Hindlimb muscle (tissue), 1 donor: ENCODE measurements at places on chromosomes 5 and 9. TPM values are rescaled to one million over a fixed set of nuclear protein-coding genes. Genes with fewer than 3 reads are reported as not detected.
A peak's percentile ranks its signal among the peaks of the same experiment; 100 is the strongest.

DNA sequence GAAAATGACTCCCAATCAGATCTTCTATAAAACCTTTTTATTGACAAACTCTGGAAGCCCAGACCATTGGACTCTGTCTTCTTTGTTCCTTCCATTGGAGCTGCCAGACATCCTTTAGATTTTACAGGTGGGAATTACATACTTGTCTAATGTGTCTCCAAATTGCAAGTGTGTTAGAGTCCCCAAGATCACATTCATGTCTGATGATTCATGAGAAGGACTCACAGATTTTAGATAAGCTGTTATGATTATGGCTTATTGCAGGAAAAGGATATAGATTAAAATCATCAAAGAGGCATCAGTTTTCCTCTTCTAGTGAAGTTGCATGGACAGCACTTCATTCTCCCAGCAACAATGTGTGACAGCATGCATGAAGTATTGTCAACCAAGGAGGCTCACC is 70.4 kb downstream of the MUSK start:
- DNase-seq, result no peak

Gene DOLK
- 8.3 TPM for polyA plus RNA-seq

Gene GABRA1
- polyA plus RNA-seq, result not detected

Gene CCDC192
- polyA plus RNA-seq, result 0.88 TPM

DNA sequence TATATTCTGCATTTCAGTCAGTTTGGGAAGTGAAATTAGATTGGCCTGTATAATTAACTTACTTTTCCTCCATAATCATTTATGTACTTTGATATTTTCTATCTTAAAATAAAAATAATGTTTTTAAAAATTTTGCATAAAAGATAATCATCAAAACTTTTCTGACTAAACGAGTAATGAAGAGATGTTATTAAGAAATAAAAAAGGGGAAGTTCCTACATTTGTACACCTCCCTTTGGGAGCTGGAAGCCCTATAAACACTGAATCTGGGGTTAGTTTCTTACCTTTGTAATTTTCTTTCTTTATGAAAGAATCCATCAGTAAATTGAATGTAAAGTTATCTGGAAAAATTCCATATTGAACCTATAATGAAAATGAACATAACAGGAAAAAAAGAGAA is 86.2 kb downstream of the MRPS27 start:
- no peak for DNase-seq

Gene PAXX
- 23.9 TPM for polyA plus RNA-seq

Gene STPG3
- polyA plus RNA-seq, result not detected

- no peak for DNase-seq
These were observed 1.4 kb downstream of the RALGPS1 start for GRCh38 chr9:126915846-126916543.

DNA sequence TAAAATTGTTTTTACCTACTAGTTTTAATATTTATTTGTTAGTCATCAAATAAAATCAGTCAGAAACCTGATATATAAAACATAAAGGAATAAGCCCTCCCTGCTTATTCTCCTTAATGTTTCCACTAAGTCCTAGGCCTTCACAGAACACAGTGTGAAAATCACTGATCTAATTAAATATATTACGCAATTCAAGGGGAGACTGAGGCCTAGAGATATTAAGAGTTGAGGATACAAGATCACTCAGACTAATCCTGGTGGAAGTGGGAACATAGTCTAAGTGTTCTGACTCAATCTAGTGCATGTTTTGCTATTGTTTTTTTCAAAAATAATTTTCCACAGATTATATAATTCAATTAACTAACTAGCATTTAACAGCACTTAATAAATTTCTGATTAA is 401.1 kb downstream of the SLCO4C1 start:
- DNase-seq, result no peak

- no peak for DNase-seq
These were observed 242.2 kb upstream of the ACTBL2 start for GRCh38 chr5:57724836-57725235.

Gene NAIP
- 21.9 TPM for polyA plus RNA-seq

DNA sequence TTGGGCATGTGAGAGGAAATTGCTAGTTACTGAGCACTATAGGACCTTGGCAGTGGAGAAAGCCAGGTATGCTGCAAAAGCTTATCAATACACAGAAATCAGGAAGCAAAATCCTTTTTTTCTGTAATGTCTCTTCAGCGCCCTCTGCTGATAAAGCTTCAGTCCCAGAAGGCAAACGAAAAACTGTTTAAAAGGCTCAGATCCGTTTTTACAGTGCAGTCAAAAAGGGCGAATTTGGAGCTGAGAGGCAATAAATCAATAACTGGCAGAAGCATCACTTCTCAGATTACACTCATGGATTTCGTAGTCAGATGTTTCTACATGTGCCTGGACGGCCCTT is 1.1 kb upstream of the MAN2A1 start:
- no peak for DNase-seq

- no peak for DNase-seq
These were observed 212.0 kb downstream of the RAB3C start for GRCh38 chr5:58794875-58795274.

- DNase-seq, result no peak
These were observed 102.7 kb upstream of the MVB12B start for GRCh38 chr9:126223798-126224531.

Gene EEIG1
- polyA plus RNA-seq, result 17.8 TPM

GRCh38 chr5:132662925-132663770 is 5.2 kb downstream of the IL13 start:
- no peak for DNase-seq

DNA sequence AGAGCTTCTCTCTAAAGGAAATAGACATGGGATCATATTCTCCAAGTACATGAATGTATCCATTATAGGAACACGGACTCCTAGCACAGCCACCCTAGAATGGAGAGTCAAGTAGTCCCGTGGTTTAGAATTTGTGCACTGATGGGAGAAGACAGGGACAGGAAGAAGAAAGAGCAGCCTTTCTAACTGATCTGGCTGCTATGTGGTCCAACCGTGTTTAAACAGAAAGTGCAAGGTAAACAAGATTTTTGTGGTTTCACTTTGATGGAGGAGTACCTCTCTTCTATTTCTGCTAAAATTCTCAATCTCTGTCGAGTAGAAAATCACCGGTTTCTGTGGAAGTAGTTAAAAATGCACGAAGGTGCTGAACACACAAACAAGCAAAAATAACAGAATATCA is 171.3 kb downstream of the ST8SIA4 start:
- DNase-seq, result no peak

DNA sequence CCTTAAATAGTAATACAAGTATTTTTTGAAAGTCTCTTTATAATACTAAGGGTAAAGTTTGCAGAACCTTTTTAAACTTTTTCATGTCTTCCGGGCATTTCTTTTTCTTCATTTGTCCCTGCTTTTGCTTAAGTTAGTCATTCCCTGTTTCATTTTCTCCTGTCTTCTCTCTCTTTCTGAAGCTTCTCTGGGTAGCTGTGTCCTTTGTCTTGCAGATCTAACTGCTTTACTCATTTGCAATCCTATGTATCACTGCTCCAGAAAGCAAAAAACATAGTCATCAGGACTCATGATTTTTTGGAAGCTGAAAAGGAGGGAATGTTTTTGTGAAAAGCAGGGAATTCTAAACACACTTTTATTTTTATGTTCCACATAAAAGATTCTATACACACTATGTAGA is 301.7 kb downstream of the MRPS30 start:
- no peak for DNase-seq

Gene SLC1A3
- 23.2 TPM for polyA plus RNA-seq

GRCh38 chr5:32206509-32207354 is 32.6 kb upstream of the GOLPH3 start:
- DNase-seq, result no peak

- no peak for DNase-seq
These were observed 19.7 kb upstream of the CCNH start for GRCh38 chr5:87432460-87432859.

Gene SLCO6A1
- polyA plus RNA-seq, result 0.40 TPM

- DNase-seq, result no peak
These were observed 343.1 kb downstream of the CTNND2 start for GRCh38 chr5:11560915-11561697.

Gene PCDHGB3
- 1.8 TPM for polyA plus RNA-seq

- DNase-seq, result no peak
These were observed 10.5 kb upstream of the RALGDS start for GRCh38 chr9:133131506-133131905.

DNA sequence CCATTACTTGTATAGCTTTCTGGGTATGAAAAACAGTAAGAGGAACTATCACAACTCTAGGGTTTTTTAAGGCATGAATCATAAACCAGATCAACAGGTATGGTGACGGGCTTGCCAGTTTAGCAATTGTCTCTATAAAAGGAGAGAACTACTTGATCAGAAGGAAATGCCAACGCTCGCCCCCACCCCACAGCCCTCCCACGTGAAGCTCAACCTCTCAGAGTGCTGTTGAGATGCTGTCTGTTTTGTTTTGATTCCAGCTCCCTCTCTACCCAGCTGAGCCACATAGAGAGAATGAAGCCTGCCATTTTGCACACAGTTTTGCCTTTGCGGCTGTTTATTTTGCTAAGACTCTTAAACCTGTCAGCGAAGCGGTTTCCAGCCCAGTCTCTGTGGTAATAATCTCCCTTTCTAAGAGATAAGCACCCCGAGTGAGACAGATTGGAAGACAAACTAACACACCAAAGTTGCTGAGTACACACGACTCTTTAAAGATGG is 257.9 kb upstream of the ANKRD55 start:
- no peak for DNase-seq

- no peak for DNase-seq
These were observed 49.2 kb downstream of the TIMD4 start for GRCh38 chr5:156913719-156914370.

Gene MUSK
- 10.2 TPM for polyA plus RNA-seq

DNA sequence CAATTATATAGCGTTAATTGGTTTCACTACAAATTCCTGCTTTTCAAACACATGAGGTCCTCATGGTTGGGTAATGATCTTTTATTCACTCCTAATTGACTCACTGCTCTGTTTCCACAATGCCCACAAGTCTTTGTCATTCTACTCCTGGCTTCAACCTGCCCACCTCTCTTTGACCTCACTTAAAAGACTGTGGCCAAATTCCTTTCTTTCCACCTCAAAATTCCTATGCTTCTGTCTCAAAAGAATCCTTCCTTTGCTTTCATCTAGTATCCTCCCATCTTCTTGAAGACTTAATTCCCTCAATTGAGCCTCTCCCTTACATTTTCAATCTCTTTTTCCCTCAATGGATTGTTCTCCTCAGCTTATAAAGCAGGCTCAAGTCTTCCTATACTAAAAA is 4.9 kb downstream of the APBA1 start:
- no peak for DNase-seq

DNA sequence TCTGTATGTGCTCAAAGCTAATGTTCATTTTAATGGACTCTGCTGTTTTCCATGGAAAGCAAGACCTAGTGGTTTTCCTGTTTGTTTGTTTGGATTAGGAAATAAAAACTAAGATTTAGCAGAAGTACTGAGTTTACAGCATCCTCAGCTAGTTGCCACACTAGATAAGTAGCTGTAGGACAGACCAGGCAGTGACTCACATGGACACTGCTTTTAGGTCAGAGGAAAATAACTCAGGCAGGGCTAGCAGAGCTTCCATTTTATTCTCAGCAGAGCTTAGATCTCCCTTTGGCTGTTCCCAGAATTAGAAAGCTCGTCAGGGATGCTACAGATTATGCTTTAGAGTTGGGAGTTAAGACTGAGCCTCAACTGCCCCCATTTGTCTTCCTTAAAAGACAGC is 204.4 kb downstream of the SH3GL2 start:
- DNase-seq, result no peak

Gene KIF4B
- polyA plus RNA-seq, result not detected

DNA sequence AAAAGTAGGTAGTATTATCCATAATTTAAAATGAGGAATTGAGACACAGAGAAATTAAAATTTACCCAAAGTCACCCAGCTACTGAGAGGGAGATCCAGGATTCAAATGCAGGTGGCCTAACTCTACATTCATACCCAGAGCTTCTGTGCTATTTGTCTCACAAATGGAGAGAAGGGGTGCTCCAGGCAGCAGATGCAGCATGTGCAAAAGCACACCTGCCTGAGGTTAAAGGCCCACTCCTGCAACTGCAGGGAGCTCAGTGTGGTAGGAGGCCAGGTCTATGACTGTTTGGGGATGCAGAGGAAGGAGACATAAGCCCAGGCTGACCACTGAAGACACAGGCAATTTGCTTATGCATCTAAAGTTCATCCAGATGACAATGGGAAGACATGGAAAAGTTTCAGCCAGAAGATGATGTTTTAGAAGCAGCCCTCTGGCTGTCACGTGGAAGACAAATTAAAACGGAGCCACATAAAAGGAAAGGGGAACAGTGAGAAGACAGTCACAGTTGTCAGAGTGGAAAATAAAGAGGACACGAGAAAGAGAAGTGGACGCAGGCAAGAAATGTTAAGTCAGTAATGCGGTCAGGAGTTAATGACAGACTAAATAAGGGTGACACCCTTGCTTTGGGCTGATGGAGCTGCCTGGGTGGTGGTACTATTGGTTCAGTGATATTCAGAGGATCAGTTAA is 214.7 kb downstream of the EBF1 start:
- no peak for DNase-seq

GRCh38 chr9:99368341-99369326 is 146.6 kb downstream of the SEC61B start:
- peak; percentile 76 for DNase-seq

- no peak for DNase-seq
These were observed 109.2 kb upstream of the EMB start for GRCh38 chr5:50550267-50550666.

DNA sequence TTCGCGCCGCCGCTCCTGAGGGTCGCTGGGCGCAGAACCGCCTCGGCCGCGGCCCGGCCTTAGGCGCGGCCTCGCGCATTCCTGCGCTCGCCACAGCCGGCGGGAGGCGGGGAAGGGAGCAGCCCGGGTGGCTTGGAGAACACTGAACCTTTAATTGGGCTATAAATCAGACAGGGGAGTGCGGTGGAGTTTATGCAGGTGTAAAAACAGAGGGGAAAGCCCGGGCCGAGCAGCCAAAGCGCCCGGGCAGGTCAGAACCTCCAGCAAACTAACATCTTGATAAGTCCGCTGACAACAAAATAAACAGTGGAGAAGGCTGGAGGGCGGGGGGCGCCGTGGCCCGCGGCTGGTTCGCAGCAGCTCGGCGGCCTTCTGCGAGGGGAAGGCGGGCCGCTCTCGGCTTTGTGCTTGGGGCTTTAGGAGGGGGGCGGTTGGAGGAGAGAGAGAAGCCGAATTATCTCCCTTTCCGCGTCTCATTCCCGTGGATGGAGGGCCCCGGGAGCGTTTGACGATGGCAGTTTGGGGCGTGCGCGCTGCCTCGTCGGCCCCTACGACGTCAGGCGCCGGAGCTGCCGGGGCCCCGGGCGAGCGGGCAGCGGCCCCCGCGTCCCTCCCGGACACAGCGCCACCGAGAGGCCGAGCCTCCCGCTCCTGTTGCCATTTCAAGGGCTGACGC is 11.3 kb downstream of the FOXD1 start:
- no peak for DNase-seq

- DNase-seq, result no peak
These were observed 60.4 kb upstream of the CKMT2 start for GRCh38 chr5:81172710-81173109.

- DNase-seq, result no peak
These were observed 84.8 kb downstream of the SLC1A3 start for GRCh38 chr5:36691226-36691625.

DNA sequence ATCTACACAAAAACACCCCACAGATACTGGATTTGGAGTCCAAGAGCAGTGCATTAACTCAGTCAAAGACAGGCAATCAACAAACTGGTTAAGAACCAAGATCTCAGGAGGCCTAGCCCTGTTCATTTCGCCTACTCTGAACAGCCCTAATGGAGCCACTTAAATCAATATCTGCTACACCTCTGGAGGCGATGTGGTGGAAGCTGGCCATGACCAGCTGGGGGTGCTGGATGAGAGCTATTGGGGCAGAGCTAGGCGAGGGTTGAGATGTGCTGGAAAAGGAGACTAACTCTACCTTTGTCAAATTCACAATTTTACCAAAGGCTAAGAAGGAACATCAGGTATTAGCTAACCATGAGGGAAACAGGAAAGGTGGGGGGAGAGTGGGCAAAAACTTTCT is 23.3 kb upstream of the ARSB start:
- no peak for DNase-seq
